ENCODE measurements at places on chromosomes 2 and 18.

GRCh38 chr2:241514986-241515737, 6.8 kb upstream of the STK25 start:
- DNase-seq = no peak

- DNase-seq = no peak
These were observed 54.7 kb downstream of the INO80D start for GRCh38 chr2:206031162-206031784.

DNA sequence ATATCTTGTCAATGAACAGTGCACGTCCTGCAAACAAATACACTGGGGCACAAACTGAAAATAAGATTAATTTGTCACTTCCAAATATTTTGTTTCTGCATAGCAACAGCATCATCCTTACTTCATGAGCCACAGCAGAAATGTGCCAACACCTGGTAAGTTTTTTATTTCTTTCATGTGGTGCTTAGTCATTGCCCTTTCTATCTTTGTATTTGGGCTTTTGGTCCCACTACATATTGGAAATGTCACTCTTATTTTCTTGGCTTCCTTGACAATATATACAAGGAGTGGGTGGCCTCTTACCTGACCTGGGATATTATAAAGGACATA, 208.0 kb downstream of the RBM43 start:
- DNase-seq = no peak

DNA sequence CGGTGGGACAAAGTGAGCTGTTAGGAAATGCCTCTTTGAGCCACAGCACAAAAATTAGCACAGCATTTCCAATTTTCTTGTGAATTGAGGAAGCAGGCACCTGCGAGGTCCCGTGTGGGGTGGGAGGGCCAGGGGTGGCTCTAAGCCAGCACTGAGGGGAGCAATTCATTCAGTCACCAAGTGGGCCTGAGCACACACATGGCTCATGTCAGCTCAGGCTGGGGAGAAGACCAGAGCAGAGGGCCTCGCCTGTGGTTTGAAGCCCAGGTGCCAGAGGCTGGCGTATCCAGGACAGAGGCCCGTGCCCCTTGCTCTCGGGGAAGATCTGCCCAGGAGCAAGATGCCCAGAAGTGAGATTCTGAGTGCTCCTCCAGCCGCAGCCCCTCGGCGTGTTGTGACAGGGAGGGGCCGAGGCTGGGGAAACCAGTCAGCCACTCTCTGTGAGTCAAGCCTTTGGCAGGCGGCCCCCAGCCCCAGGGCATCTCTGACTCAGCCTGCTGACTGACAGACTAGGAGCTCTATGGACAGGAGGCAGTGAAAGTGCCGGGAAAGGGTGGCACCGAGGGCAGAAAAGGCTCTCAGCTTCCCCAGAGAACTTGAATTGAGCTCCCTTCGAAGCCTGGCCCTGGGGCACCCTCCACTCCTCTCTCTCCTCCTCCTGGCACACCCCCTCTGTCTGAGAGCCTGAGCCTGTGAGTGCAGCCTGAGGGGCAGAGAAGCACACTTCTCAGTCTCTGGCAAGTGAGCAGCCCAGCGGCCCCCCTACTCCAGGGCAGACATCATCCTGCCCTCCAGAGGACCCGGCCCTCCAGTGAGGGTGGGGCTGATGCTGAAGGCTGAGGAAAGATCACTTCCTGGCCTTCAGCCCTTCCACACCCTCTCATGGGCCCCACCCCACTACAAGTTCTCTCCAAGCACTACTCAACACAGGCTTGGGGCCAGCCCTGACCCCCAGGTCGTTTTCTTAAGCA, 32.3 kb downstream of the CYP26B1 start:
- DNase-seq = no peak

DNA sequence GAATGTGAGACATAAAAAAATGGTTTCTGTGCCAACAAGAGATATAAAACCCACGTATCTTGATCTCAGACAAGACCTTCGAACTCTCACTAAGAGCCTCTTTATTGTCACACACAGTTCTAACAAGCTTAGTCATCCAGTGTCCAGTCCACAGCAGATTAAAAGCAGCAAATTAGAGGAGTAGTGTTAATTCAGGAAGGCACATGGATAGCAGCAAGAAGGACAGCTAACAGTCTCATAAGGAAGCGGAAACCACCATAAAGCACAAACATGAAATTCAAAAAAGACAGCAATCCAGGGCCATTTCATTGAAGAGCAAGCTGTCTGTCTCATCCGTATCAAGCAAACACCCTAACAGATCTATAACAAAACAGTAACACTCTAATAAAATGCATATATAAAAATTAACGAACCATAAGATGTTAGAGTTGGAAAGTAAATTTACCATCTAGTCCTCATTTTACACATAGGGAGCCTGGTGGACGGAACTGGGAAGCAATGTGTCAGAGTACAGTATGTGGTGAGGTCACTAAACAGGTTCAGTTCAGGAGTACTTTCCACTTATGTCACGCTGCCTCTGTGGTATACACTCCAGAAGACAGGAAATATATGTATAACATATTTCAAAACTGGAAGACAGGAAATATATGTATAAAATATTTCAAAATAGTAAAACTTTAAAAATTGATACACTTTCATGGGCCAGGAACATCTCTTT, 18.3 kb downstream of the AAK1 start:
- no peak for DNase-seq

DNA sequence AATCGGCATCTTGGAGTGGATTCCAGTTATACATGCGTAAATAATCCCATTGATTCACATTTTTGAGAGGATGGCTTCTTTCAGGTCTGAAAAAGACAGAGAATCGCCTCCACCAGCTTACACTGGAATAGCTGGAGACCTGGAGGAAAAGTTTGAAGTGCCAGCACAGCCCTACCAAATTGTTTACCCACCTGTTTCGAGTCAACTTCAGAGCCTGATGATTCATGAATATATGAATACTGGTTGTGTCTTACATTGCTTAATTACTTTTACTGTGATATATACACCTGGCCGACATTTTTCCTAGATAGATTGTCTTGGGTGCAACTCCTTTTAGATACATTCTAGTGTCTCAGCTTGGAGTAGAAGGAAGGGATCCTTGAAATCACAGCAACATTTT, 335 bp upstream of the NCKAP5 start:
- DNase-seq = no peak

GRCh38 chr2:98254504-98255059, 91.7 kb upstream of the CNGA3 start:
- DNase-seq = no peak

- no peak for DNase-seq
These were observed 66.6 kb downstream of the GYPC start for GRCh38 chr2:126722546-126722945.

DNA sequence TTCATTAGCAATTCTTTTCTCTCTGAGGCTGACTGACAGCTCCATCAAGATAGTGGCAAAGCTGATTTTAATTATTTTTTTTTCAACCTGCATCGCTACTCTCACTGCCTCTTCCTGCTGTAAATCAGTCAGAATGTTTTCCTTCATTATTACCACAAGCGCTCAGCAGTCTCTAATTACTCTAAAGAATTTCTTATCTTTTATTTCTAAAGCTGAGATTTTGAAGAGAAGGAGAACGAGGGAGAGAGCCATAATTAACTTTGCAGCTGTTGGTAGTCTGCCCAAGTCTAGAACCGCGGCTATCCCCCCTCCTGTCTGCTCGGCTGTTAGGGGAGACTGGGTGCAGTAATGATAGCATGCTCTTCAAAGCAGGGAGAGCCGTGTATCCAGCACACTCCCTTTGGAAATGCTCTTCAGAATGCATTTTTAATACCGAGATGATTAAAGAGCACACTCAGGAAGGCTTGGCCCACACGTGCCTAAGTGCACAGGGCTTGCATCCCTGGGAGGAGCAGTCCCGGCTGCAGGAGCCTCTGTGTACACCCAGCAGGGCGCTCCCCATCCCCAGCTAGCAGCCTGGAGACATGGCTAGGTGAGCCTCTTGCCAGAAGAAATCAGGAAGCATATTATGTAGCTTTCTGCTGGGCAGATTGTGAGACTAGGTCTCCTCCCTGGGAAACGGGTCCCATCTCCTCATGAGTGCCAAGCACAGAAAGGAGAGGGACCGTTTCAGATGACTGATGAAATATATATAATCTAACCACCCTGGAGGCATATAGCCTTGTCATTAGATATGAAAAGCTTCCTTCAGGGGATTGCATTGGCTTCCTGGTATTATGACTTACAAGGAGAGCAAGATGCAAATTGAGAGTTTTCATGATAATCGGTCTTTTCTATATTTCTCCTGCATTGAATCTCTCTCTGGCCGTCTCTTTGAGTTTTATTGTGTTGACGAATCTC, 555.2 kb downstream of the CMPK2 start:
- DNase-seq = no peak

DNA sequence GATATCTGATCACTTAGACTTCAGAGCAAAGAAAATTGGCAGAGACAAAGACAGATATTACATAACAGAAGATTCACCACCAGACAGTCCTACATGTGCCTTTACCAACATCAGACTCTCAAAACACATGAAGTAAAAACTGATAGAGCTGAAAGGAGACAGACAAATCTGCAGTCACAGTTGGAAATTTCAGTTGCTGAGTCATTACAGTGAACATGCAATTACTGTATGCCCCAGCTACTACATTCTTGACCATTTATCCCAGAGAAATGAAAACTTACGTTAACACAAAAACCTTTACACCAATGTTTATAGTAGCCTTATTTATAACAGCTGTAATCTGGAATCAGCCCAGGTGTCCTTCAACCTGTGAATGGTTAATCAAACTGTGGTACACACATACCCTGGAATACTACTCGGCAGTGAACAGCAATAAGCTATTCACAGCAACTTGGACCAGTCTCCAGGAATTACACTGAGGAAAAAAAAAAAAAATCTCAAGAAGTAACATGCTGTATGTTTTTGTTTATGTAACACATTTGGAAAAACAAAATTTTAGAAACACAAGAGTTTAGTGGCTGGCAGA, 7.5 kb upstream of the SCLY start:
- no peak for DNase-seq

DNA sequence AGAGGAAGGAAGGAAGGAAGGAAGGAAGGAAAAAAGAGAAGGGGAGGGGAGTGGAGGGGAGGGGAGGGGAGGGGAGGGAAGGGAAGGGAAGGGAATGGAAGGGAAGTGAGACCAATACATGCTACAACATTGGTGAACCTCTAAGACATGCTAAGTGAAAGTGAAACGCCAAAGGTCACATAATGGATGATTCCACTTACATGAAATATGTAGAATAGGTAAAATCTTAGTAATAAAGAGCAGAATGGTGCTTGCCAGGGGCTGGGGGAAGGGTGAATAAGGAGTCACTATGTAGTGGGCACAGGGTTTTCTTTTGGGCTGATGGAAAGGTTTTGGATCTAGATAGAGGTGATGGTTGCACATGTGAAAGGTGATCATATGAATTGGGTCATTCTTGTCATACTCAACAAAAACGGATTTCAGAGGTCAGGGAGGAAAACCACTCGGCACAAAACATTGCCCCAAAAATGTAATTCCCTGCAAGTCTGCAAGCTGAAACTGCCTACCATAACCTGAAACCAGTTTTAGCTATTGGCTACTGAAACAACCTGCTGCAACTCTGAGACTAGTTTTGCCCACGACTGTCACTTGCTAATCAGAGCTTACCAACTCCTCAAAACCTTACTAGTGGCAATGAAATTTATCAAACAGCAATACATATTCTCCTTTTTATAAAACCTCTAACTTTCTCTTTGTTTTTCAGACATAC, 59.2 kb downstream of the CCDC141 start:
- no peak for DNase-seq

GRCh38 chr2:218880102-218880858, at the start of gene WNT10A:
Gene WNT10A, plus strand, starts transcription at chr2:218880852. Its CDS starts 144 bp downstream, at chr2:218880996.
- peak; percentile 72 for DNase-seq

DNA sequence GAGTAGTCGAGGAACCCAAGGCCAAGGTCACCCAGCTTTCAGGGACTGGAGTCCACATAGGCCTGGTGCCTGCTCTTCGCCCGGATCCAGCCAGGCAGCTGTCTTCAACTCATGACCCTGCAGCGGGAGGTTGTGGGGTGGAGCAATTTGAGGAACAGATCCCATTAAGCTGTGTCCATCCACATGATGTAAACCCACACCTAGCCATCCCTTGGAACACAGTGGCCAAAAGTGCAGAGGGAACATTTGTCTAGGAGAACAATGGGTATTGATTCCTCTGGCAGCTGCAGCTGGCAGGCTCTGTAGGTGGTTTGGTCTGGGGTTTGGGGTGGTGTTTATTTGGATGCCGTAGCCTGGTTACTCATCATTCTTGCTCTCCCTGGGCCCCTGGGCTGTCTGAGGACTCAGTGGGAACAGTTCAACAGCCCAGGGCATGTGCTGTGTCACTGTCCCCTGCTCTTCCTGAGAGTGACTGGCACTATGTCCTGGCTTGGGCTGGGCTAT, 99.4 kb downstream of the TFCP2L1 start:
- no peak for DNase-seq

DNA sequence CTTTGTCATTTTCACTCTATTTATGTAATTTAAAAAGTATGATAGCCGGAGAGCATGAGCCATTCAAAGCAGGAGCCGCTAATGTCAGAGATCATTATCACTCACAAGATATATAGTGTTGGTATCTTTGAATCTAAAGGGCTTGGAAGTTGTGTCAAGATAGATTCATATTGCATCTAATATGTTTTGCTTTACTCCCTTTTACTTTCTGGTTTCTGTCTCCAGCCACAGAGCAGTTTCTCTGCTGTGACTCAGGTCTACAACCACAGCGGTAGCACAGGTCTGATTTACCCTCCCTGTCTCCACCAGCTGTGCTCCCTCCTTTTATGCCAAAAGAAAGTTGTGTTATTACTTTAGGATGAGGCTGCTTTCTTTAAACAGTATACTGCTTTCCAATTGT, 424.0 kb downstream of the ARHGAP15 start:
- DNase-seq = no peak

DNA sequence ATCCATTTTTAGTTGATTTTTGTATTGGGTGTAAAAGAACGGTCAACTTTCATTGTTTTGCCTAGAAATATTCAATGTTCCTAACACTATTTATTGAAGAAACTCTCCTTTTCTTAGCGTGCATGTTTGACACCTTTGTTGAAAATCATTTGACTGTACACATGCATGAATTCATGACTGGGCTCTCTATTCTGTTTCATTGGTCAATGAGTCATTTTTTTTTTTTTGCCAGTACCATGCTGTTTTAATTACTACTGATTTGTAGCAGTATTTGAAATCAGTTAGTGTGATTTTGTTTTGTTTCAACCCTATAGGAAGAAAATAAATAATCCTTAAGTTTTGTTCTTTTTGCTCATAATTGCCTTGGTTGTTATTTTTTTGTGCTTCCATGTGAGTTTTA, 828.7 kb downstream of the SUCLG1 start:
- no peak for DNase-seq

DNA sequence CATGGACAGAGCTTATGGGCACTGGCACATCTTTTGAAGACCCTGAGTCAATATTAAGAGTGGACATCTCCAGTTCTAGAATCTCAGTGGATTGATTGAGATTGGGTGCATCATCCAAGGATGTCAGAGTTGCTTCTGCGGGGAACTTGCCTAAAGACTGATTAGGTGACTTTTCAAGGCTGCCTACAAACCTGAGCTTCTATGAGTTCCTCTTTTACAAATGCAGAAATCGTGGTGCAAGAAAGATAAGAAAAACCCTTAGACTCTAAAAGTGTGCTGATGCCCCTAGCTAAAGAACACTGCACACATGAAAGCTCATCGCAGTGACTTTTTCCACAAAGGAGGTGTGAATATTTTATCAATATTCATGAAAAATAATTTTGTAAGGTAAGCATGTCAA, 86.8 kb upstream of the NEDD4L start:
- DNase-seq = no peak

- DNase-seq = no peak
These were observed 420.2 kb downstream of the SUCLG1 start for GRCh38 chr2:84038866-84039265.
